ENCODE measurements at places on chromosomes 1 and 21.

- DNase-seq = no peak
Measured at GRCh38 chr1:23527900-23528249, 3.2 kb downstream of the E2F2 start.

DNA sequence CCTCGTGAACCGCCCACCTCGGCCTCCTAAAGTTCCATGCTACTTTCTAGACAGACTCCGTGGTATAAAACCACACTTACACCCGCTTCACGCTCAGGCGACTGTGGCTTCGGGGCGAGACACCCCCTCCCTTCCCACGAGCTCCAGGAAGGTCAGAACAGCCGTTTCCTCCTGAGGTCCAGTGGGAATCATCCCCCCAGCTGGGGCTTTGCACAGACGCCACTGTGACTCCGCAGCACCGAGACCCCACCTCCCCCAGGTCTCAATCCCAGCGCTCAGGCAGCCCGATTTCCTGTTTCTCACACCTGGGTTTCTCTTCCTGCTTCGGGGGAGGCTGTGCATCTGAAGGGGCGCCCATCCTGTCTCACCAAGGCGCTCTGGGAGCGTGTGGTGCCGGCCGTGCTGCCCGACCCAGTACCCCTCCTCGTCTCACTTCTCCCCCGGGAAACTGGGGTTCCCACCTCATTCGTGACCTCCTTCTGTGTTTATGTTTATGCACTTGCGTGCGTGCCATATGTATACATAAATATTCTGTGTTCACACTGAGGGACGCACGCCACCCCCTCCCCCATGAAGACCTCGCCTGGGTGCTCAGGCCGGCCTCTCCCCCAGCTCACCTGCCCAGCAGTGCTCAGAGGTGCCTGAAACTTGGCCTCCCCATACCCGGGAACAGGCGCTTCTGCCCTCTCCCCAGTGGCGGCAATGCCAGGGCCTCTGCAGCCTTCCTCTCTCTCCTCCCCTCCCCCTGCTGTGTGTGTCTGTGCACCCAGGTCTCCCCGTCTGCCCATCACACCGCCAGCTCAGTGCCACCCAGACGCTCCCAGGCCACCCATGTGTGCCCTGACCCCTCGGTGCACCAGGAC is 14.6 kb downstream of the SLC35E2B start:
- DNase-seq = no peak

DNA sequence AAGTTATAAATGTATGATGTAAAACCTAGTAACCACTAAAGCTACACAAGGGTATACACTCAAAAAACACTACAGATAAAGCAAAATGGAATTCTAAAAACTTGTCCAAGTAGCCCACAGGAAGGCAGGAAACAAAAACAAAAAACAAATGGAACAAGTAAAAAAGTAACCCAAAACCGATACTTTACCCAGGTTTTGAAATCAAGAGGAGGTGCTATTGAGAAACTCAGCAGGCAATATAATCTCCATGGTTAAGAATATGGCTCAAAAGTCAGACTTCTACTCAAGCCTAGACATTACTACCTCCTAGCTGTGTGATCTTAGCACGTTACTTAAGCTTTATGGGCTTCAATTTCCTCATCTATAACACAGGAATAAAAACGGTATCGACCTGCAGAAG is 13.3 kb downstream of the RBBP5 start:
- DNase-seq = no peak

DNA sequence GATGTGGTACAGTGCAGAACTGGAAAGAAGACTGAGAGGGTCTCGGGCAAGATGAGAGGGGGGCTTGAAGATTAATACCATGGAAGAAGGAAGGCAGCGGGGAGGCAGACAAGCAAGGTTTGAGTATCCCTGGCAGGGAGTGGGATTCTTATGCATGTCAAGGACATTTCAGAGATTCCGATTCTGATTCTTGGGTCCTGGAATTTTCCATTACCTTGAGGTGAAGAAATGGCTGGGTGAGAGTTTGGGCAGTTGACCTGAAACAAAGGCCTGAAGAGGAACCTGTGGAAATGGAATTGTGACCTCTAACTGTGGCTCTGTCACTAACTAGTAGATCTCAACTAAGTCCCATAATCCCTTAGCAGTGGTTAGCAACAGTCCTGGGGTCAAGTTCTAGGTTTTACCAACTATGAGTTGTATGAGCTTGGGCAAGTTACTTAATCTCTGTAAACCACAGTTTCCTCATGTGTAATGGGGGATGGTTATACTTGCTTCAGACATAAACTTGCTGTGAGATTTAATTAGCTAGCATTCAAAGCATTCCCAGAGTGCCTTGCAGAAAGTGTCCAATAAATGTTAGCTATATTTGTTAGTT is 8.6 kb upstream of the ACTN2 start:
- DNase-seq = no peak

DNA sequence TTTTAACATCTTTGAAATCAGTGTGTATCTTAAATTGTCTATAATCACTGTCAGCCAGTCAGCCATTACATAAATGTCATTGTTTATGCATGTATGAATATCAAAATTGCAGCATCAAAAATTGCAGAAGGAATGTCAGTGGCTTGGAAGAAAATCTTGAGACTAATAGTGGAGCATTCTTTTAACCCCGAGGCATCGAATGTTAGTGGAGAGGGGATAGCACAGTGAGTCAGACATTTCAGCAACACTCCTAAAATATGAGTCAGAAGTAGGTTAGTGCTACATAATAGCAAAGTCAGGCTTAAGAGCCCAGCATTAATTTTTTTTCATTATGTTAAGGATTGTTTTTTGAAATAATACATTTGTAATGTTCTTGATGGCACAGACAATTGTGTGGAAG is 45.5 kb downstream of the SNRPE start:
- DNase-seq = peak; percentile 92

GRCh38 chr1:23422241-23422877 is 2.2 kb downstream of the TCEA3 start:
- peak; percentile 67 for DNase-seq

DNA sequence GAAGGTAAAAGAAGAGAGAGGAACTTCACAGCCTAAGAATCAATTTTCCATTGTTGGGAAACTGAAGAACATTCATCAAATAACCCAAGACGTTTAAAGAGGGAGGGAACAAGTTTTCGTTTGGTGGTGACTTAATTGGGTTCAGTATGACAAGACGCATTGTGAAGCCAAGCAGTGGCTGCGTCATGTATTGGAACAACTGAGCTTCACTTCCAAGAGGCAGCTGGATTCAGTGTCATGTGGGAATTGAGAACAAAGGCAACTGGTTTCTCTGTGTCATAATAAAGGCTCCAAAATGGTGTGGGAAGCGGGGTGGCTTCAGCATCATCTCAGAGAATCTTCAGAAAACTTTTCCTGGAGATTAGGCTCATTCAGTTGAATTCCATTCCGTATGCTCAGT is 29.8 kb upstream of the RC3H1 start:
- peak; percentile 81 for DNase-seq

- DNase-seq = no peak
Measured at GRCh38 chr21:46203203-46203600, 18.9 kb upstream of the SPATC1L start.

- DNase-seq = no peak
Measured at GRCh38 chr1:209670441-209671082, 4.7 kb upstream of the G0S2 start.

GRCh38 chr1:203056516-203056915 is 29.3 kb downstream of the MYOG start:
- DNase-seq = no peak

- no peak for DNase-seq
Measured at GRCh38 chr1:154253671-154254070, 18.8 kb upstream of the HAX1 start.

Data from astrocyte (in vitro differentiated cells and primary cell).